ENCODE measurements at places on chromosomes 6 and 20.

DNA sequence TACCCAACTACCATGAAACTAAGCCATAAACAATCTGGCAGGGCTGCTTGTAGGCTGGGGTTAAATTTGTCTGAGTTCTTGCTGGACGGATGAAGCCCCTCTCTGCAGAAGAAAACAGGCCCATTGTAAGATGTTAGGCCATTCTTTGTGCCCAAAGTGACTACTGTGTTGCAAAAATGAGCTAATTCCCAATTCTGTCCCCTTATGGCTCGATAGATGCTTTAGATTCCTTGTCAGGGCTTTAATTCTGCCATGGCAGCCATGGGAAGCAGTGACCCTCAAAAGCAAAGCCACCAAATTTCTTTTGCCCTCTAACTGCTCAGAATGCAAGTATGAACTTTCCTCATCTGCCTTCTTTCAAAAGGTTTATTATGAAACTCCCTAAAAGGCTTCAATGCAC is 45.2 kb downstream of the LAMA4 start:
- no peak for DNase-seq

GRCh38 chr20:63946986-63947637 is 9.1 kb downstream of the UCKL1 start:
- DNase-seq = peak; percentile 84

DNA sequence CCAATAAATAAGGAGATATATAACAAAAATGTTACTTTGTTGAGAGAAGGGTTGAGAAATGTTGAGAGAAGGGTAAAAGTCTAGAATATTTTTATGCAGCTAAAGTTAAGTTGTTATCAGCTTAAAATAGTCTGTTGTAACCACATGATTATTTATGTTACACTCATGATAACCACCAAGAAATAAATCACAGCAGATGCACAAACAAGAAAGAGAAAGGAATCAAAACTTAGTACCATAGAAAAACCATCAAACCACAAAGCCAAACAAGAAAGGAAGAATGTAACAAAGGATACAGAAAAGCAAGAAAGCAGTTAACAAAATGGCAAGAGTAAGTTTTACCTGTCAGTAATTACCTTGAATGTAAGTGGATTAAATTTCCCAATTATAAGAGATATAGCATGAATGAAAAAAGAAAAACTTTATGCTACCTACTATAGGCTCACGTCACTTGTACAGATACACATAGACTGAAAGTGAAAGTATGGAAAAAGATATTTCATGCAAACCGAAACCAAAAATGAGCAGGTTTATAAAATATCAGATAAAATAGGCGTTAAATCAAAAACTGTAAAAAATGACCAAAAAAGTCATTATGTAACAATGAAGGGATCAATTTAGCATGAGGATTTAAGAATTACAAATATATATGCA is 93.6 kb downstream of the STXBP5 start:
- DNase-seq = no peak

GRCh38 chr6:88238901-88239300 is 72.8 kb upstream of the CNR1 start:
- DNase-seq = no peak

DNA sequence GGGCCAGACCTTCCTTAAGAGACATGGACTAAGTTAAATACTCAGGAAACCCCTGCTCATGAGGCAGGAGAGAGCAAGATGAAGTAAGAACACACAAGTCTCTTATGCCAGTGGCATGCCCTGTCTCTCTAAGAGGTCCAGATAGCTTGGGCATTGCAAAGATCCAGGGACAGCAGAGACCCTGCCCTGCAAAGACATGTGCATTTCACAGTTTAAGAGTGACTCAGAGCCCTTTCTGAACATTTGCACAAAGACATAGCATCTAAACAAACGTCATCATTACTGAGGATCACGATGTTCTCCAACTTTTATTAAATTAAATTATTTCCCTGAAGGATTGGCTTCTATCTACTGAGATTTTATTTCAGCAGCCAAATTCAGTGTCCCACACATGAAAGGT is 230.5 kb upstream of the RIN2 start:
- DNase-seq = no peak

- no peak for DNase-seq
Measured at GRCh38 chr6:113744861-113745260, 112.3 kb upstream of the MARCKS start.

DNA sequence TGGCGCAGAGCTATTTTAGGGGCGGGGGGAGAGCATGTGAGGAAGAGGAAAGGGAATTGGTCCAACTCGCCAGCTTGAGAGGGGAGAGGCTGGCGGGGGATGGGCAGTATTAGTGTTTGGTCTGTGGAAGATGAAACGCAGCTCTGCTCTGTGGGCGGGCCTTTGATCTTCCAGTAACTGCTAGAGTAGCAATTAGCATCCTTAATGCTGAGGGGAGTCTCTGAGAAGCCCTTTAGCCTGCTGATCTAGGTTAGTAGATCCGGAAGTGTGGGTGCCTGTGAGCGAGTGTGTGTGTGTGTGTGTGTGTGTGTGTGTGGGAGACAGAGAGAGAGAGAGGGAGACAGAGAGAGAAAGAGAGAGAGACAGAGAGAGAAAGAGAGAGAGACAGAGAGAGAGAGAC is 117.2 kb upstream of the BACH2 start:
- no peak for DNase-seq

All from Right ventricle myocardium inferior (tissue), 1 donor.